ENCODE measurements at places on chromosomes 2 and 18. TPM values are rescaled to one million over a fixed set of nuclear protein-coding genes. Genes with fewer than 3 reads are reported as not detected.

PECR gene
- 10.4 TPM for total RNA-seq

VIL1 gene
- total RNA-seq = not detected

TDRD15 gene
- total RNA-seq = not detected

RNMT gene
- total RNA-seq = 16.8 TPM

C2orf92 gene
- total RNA-seq = 2.3 TPM

PDE11A gene
- under 0.01 TPM for total RNA-seq

RAB6D gene
- total RNA-seq = not detected

STAT4 gene
- 0.51 TPM for total RNA-seq

GPR75 gene
- total RNA-seq = 1.3 TPM

SPATA3 gene
- total RNA-seq = not detected

TP53I3 gene
- total RNA-seq = 42.1 TPM

ESPNL gene
- total RNA-seq = not detected

RNU2-63P gene
- not detected for total RNA-seq

PSTPIP2 gene
- total RNA-seq = 0.63 TPM

MTCL1 gene
- total RNA-seq = 5.6 TPM

NYAP2 gene
- not detected for total RNA-seq

SIX2 gene
- total RNA-seq = not detected

COLEC12 gene
- total RNA-seq = 33.4 TPM
